Activated T-helper 1 cell treated with anti-CD3 and anti-CD28 coated beads, Interleukin-2, amount 50 U/mL, for 16 hours (primary cell): ENCODE measurements at places on chromosomes 2 and 18.
A peak's percentile ranks its signal among the peaks of the same experiment; 100 is the strongest.

GRCh38 chr2:219552382-219553167 lies 8.7 kb downstream of the TMEM198 start:
- peak; percentile 64 for DNase-seq

DNA sequence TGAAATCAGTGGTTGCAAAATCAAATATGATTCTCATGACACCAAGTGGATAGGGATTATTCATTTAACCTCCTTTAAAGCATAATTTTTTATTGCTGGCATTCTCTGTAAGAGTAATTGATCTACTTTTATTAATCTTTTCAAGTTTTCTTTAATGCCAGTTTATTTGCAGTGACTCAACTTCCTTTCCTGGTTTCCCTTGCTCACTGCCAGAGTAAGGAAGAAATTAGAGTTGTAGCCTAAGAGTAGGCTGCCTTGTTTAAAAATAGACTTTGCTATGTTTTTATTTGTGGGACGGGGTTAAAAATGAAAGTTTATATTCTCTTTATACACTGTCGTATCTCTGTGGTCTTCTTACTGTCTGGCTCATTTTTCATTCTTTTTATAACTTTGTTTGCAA lies 148.6 kb downstream of the WDR7 start:
- DNase-seq: no peak

GRCh38 chr2:115484486-115484885 lies 1042.0 kb downstream of the DPP10 start:
- no peak for DNase-seq

- no peak for DNase-seq
Measured at GRCh38 chr18:29439398-29439797, 1262.5 kb upstream of the CDH2 start.

DNA sequence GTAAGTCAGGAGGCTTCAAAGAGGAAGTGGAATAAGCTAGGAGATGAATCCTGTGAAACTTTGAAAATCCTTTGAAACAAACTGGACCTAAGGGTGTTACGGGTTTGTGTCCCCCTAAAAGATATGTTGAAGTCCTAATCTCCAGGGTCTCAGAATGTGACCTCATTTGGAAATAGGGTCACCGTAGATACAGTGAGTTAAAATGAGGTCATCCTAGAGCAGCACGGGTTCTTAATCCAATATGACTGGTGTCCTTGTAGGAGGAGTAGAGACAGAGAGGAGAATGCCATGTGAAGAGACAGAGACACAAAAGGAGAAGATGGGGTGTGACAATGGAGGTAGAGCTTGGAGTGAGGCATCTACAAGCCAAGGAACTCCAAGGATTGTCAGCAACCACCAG lies 26.9 kb upstream of the NEB start:
- DNase-seq: no peak

- DNase-seq: no peak
Measured at GRCh38 chr2:103172821-103173220, 411.0 kb downstream of the TMEM182 start.

- DNase-seq: no peak
Measured at GRCh38 chr18:37501136-37501535, 64.5 kb downstream of the CELF4 start.

DNA sequence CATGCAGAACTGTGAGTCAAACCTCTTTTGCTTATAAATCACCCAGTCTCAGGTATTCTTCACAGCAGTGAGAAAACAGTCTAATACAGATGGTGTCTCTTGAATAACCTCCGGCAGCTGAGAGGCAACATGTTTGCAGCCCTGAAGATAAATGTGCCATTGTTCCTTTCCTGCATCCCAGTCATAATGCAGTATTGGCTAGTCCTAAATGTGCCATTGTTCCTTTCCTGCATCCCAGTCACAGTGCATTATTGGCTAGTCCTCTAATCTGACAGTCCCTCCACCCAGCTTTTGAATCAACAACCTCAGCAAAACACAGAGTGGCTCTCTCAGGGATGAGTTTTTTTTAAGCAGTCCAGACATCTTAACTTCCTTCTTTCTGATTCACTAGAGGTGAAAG lies 550.7 kb downstream of the RIT2 start:
- no peak for DNase-seq

GRCh38 chr2:26916128-26916692 lies 54.2 kb upstream of the MAPRE3 start:
- no peak for DNase-seq

DNA sequence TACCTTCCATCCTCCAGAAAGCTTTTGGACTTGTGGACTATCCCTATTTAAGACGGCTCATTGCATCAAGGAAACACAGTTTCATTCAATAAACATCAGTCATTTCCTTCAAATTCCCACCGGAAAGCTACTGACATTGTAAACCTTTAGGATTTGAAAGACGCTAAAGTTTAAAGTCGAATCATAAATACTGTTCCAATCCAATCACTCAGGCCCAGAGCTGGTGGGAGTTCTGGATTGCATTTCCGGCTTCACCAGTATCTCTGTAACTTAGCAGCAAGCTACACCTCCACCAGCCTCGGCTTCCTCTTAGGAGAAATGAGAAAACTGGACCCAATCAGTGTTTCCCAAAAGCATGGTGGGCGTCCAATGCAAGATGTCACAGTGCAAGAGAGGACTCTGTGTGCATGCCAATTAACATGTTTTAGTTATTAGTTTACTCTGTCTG lies 1.6 kb downstream of the WDFY1 start:
- DNase-seq: no peak

- no peak for DNase-seq
Measured at GRCh38 chr2:239136762-239137161, 264.1 kb downstream of the HDAC4 start.

DNA sequence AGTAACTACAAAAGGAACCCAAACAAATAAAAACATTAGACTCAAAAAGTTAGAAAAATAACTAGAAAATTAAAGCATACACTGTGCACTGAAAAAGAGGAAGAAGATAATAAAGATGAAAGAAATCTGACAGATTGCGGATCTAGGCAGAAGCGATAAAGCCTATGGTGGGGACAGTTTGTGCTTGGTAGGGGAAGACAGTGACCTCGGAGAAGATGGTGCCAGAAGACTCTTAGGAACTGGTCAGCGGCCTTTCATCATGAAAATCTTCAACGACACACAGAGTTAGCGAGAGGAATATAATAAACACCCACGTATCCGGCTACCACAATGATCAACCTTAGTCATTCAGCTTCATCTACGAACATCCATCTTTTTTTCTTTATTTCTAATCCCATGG lies 180.5 kb downstream of the HDAC4 start:
- DNase-seq: no peak

DNA sequence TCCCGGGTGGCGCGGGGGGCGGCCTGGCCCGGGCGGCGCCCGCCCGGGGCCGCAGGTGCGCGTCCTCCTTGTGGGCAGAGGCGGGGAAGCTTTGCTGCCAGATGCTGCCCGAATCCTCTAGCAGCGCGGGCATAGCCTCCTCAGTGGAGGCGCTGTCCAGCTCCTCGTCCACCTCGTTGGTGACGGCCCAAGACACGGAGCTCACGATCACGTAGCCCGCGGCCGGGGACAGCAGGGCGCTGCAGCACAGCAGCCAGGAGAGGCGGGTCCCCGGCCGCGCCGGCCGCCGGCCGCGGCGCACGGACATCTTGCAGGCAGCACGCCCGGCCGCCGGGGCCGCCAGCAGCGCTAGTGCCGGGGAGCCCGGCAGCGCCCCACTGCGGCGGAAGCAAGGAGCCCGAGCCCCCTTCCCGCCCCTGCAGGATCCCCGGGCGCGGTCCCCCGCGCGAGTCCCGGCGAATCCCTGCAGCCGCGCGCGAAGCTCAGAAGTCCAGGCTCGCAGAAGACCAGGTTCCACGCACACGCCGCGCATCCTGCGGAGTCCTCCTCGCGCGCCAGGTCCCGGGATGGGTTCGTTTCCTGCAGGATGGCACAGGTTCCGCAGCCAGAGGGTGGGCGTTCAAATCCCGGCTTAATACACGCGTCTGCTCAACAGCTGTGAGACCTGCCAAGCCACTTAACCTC lies at the start of gene CREG2:
TSS of gene CREG2 (minus strand) at position 353 of the 684 bp plus-strand sequence. CDS start at position 307, 46 bp downstream.
- peak; percentile 31 for DNase-seq

GRCh38 chr2:238486123-238486848 lies 59.6 kb downstream of the ASB1 start:
- no peak for DNase-seq

GRCh38 chr18:13791181-13791580 lies 32.8 kb upstream of the MC5R start:
- no peak for DNase-seq

- DNase-seq: no peak
Measured at GRCh38 chr2:142883526-142883925, 6.1 kb downstream of the KYNU start.

- DNase-seq: no peak
Measured at GRCh38 chr2:42726680-42727079, 37.3 kb downstream of the OXER1 start.

GRCh38 chr2:70643715-70644114 lies 90.1 kb upstream of the TGFA start:
- no peak for DNase-seq

DNA sequence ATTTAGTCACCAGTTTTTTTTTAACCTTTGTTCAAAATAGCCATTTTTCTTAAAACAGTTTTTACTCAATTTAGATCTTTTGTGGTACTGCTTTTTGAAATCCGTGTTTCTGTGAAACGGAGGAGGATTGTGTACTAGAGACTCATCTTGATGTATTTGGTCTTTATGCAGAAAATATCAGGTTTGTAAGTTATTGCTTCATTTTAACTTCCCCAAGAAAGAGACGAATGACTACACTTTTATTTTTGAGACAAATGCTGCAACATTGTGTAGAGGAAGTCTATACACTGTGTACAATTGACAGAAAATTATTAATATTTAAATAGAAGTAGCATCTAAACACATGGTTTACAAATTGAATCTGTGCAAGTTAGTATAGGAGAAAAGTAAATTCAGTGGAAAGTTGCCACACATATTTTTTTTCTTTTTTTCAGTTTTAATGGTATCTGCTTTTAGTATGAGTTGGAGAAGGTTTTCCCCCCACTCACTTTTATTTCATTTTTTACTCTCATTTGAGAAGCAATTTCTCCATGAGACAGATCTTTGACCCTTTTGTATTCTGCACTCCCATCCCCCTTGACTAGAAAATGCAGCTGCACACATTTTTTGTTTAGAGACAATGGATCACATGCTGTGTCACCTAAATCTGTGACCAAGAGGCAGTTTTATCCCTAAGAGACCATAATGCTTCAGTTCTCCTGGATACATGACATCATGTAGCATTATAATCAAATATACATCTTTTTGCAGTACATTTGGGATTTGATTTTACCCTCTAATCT lies 200.8 kb upstream of the STON1 start:
- DNase-seq: no peak

GRCh38 chr2:102021779-102022178 lies 30.0 kb downstream of the IL1R2 start:
- no peak for DNase-seq
